ENCODE measurements at places on chromosomes 11 and 22.
A peak's percentile ranks its signal among the peaks of the same experiment; 100 is the strongest.

- no peak for DNase-seq
Observed at GRCh38 chr11:82930229-82930628, 28.7 kb downstream of the DDIAS start.

DNA sequence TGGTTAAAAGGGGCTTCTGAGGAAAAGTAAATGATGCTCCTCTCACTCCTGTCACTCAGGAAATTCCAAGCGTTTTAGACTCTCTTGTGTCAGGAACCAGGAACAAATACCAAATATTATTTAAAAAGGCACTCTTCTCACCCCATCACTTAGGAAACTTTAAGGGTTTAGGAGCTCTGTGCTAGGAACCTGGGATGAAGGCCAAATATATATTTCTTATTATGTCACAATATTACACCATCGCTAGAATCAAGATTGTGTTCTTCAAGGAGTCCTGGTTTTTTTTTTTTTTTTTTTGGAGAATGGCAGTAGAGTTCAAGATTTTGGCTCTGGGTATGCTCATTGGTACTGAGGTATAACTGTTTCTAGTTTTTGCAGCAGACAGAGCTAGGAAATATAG lies 79.0 kb upstream of the HEPHL1 start:
- no peak for DNase-seq

DNA sequence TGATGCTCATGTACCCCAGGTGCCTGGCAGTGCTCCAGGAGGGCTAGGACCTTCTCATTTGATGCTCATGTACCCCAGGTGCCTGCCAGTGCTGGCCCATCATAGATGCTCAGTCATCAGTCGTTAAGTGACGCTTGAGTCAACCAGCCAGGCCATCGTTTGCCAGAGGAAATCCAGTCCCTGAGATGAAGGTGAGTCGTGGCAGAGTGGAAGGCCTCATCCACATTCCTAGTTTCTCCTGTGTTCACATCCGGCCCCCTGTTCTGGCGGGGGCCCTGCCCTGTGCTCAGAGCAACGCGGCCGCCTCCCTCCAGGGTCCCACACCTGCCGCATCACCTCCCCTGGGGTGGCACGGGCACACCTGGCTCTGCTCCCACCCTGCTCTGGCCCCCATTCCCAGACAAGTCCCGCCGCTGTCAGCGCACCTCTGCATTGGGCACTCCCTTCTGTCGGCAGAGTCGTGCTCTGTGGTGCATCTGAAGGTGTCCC lies 279.9 kb downstream of the BRD1 start:
- DNase-seq: no peak

- DNase-seq: no peak
Observed at GRCh38 chr11:65243797-65244196, 18.0 kb upstream of the POLA2 start.

DNA sequence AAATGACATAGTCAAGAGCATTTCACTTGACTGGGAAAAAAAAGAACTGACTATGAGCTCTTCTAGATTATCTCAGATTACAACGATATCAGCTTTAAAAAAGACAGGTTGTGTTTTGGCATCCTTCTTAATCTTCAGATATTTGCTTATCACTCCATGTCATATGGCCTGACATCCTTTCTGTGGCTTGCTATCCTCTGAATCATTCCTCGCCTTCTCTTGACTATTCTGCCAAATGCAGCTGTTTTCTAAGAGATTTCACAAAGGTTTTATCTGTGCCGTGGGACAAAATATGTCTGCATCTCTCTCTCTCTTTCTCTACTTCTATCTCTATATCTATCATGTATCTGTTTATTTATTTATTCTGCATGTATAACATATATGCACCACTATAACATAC lies 746.1 kb downstream of the CNTN5 start:
- no peak for DNase-seq

- no peak for DNase-seq
Observed at GRCh38 chr22:45064313-45065278, 54.8 kb upstream of the PHF21B start.

DNA sequence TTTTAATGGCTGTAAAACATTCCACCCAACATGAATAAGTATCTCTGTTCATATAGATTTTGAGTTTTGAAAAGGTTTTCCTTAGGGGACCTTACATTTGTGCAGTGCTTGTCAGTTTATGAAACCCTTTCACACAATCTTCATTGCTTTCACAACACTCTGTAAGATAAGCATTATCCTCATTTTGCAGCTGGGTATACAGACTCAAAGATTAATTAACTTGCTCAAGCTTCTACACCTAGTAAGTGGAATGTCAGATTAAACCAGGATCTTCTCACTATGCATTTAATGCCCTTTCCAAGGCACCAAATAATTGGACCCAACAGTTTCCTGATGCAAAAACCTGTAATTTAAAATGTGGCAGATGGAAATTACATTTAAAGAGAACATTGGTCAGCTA lies 11.6 kb upstream of the GAB2 start:
- DNase-seq: no peak

DNA sequence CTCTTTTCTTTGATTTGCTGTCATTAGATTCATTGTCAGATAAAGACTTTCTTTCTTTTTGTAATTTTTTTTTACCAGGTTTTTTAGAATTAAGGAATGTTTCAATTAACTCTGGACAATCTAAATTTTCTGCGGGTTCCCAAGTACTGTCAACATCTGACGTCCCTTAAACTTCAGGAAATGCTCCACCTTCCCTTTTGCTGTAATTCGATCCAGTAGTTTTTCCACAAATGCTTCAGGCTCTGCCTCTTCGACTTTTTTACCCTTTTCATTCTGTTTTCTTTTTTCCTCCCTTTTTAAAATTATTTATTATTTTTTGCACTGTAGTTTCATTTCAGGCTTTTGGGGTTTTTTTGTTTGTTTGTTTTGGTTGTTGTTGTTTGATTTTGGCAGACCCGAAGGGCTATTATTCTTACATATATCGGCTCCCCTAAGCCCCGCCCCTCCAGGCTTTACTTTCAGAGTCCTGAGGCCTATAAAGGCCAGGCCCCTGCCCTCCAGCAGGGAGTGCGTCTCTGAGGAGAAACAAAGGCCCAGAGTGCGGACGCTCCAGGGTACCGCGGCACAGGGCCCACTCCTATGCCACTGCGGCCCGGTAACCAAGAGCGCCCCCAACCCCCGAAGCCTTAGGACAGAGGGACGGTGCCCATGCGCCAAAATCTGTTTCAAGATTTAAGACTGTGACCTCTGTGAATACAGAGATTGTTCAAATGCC lies 116.4 kb downstream of the TYR start:
- no peak for DNase-seq

- DNase-seq: no peak
Observed at GRCh38 chr22:45441138-45441537, 27.6 kb downstream of the RIBC2 start.

GRCh38 chr11:116366980-116367645 lies 405.7 kb downstream of the BUD13 start:
- no peak for DNase-seq

GRCh38 chr11:69711822-69712801 lies 8.3 kb upstream of the FGF19 start:
- DNase-seq: no peak

GRCh38 chr11:93653080-93653479 lies 8.4 kb upstream of the CEP295 start:
- no peak for DNase-seq

GRCh38 chr22:45726081-45726480 lies 54.4 kb downstream of the ATXN10 start:
- no peak for DNase-seq

DNA sequence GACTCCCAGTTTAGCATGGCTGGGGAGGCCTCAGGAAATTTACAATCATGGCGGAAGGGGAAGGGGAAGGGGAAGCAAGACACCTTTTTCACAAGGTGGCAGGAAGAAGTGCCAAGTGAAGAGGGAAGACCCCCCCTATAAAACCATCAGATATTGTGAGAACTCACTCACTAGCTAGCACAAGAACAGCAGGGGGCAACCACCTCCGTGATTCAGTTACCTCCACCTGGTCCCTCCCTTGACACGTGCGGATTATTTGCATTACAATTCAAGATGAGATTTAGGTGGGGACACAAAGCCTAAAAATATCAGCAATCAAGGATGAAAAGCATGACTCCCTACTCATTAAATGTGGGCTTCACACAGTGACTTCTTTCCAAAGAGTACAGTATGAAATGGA lies 155.0 kb upstream of the CCDC90B start:
- DNase-seq: no peak

- DNase-seq: no peak
Observed at GRCh38 chr22:27978317-27978716, 59.3 kb upstream of the PITPNB start.

DNA sequence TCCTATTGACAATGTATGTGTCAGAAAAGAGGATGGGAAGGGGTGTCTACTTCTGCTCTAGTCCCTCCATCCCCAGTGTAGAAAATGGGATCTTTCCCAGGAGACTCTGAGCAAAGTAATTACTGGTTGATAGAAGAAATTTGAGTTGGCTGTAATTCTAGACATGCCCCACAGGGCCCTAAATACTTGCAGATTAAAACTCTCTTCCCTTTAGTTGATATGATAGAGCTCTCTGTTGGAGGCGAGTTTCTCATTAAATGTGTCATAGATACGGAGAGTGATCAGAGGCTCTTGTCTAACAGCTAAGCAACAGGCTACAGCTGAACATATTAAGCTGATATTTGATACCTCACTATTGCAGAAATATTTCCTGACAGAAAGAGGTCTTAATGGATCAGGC lies 32.9 kb downstream of the OR52E1 start:
- DNase-seq: no peak

DNA sequence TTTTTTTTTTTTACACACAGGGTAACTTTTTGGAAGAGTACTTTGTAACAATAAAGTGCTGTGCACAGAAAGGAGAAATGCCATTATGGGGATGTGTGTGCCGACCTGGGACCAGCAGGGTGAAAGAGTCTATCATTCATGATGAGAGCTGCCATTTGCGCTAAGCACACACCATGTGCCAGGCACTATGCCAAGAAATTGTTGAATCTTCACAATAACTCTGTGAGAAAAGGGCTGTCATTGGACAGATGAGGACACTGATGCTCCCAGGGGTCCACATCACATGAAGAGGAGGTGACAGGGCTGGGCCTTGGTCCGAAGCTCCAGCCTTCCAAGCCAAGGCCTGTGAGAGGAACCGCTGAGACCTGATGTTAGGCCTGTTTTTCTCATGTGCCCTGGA lies 5.6 kb downstream of the DUSP18 start:
- no peak for DNase-seq

DNA sequence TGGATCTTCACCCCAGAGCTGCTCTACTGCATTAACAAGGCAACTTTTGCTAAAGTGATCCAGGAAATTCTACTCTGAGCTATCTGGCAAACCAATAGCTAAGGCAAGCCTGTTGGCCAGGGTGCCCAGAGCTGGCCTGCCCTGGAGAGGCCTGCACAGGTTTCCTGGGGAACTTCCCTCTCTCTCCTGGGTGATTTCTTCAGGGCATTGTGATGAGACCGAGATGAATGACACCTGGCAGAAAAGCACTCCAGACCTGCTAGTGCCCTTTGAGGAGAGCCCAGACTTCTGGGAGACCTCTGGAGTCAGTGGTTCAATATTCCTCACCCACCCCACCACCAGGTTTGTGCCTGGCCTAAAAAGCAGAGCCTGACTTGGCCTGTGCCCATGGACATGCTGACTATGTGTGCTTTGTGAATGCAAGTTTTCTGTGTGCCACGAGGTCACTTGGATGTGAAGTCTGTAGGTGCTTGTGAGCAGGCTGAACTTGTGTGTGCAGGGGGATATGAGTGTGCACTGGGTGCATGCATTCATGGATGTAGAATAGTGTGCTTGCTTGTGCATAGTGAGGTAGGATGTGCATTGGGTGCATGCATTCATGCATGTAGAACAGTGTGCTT lies 4.4 kb upstream of the APLNR start:
- no peak for DNase-seq

GRCh38 chr11:10304495-10305261 lies at the start of gene ADM:
ADM (plus strand) TSS chr11:10305073; CDS start chr11:10305701, 628 bp downstream.
- DNase-seq: peak; percentile 17

GRCh38 chr11:86952221-86952875 lies 2.8 kb downstream of the FZD4 start:
- DNase-seq: no peak

- DNase-seq: no peak
Observed at GRCh38 chr11:119324189-119324588, 7.3 kb upstream of the MCAM start.

DNA sequence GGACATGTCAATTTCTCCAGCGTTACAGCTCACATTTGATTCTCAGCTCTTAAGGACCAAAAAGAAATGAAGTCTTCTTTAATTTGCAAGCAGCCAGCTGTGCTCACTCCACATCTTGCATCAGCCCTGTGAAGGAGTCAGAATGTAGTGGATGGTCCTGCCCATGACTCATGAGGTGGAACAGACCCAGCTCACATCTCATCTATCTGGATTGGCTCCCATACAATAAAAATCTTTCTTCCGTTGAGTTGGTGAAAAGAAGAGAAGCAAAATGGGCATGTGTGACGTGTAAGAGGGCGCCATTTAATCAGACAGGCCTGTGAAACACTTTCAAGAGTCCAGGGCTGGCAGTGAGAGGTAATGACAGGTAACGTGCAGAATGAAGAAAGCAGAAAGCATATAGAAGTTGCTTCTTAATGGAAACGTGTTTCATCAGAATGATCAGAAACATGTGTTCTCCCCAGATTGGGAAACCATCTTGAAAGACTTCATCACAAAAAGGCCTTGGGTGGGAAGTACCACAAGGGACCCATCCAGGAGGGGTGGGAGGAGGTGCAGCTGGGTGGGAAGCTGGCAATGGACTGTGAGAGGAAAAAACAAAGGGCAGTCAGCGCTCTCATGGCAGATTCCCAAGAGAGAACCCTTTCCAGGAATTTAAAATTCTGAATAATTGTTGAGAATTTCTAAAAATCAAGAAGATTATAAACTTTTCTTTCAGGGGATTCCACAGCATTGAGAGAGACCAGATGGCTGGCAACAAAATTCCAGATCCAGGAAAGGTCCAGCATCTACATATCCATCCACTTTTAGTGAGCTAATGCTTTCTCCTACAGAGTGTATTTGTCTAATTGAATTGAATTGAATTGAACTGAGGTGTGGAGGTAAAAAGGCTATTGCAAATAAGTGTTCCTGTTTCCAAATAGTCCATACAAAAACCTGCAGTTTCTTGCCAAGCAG lies 57.0 kb downstream of the ETS1 start:
- DNase-seq: no peak

- DNase-seq: no peak
Observed at GRCh38 chr11:127997594-127997993, 589.8 kb downstream of the ETS1 start.

DNA sequence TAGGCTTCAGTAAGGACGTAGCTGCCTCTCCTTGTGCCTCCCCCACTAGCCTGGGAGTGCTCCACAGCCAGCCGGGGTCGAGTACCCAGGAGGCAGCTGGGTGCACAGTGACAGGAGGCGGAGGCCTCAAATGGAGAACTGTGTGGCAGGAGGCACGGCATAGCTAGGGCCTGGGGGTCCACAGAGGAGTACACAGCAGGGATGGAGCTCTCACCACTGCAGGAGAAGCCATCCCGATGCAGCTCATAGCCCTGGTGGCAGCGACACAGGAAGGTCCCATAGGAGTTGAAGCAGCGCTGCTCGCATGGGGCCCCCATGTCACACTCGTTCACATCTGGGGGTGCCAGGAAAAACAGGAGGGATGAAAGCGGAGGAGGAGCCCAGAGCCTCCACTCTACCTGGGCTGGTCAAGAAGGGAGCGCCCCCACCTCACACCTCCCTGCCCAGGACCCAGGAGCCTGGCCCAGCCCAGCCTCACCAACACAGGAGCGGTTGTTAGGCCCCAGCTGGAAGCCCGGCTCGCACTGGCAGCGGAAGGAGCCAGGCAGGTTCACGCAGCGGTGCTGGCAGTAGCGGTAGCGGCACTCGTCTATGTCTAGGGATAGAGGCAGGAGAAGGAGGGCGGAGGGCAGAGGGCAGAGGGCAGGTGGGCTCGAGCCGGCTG lies 2.8 kb downstream of the EFEMP2 start:
- no peak for DNase-seq

GRCh38 chr11:83744620-83745192 lies 458.5 kb upstream of the CCDC90B start:
- no peak for DNase-seq

Data from activated gamma-delta T cell (primary cell).